ENCODE measurements at places on chromosomes 7 and 10.
A peak's percentile ranks its signal among the peaks of the same experiment; 100 is the strongest.

DNA sequence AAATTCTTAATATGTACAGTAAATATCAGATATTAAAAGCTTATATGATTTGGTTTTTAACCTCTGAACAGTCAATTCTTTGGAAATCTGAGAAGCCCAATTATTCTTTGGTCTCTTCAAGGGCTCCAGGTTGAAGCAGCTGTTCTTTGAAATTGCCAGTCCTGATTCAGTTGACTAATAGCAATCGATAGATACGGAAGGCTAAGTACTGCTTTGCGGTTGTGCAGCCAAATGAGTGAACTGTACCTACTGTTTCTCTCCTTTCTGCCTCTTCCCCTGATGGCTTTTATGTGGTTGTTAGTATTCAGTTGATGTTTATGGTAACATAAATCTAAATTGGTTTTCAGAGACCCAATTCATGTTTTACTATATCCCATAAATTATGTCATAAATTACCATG is 103.1 kb upstream of the RPA3 start:
- DNase-seq, result no peak

DNA sequence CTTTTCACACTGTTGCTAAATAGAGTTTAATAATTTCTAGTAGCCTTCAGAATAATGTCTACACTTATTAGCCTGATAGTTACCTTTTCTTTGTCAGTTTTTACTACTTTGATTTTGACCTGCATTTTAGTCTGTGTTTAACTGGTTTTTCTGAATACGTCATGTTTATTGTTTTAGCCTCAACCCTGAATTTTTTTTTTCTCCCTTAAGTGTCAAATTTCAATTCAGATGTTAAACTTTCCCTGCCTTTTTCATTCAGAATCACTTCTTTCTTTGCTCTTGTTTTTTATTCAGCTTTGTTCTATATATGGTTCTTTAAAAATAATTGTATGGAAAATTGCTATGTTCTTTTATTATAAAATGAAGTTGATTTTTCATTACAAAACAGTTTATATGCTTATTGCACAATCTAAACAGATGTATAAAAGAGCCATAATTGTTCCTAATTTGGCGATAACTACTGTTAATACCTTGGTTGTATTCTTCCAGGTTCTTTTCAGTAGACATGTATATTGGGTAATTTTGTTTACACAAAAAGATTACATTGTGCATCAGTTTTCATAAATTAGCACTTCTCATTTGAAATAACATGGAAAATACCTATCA is 159.7 kb downstream of the ADK start:
- DNase-seq, result no peak

DNA sequence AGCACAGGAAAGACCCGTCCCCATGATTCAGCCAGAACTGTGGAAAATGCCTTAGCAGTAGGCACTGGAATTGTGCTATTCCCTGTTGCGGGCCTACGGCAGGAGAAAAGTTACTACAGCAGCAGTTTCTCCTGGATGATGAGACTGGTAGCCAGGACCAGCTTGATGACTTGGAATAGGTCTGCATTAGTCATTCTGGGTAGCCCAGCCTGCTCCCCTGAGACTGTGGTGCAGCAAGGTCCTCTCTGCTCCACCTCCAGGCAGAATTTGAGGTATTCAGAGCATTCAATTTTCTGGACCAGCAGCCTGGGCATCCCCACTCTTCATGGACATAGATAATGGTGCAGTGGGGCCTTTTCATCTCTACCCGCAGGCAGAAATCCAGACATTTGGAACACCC is 490.0 kb downstream of the SH2D4B start:
- no peak for DNase-seq

DNA sequence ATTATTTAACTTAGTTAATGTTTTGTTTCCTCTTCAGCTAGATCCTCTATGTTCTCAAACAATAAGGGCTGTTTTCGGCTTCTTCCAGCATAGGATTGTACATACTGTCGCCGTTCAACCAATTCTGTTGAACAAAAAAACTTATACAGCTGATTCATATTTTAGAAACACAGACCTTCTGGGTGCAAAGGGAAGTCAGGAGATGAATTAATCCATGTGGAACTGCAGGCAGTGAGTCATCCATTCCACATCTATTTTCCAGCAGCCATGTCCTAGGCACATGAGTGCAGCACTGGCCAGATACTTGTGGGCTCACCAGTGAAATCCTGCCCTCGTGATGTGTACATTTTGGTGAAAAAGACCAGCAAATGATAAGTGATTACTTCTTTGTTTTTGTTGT is 163.2 kb downstream of the JAZF1 start:
- peak; percentile 66 for DNase-seq

GRCh38 chr7:69067397-69067796 is 530.9 kb upstream of the AUTS2 start:
- peak; percentile 6 for DNase-seq

- DNase-seq, result peak; percentile 24
Measured at GRCh38 chr7:47069385-47070076, 512.4 kb downstream of the TNS3 start.

- no peak for DNase-seq
Measured at GRCh38 chr10:1329622-1330021, 273.4 kb downstream of the WDR37 start.

- DNase-seq, result peak; percentile 46
Measured at GRCh38 chr7:94426980-94427875, 32.5 kb downstream of the COL1A2 start.

- DNase-seq, result peak; percentile 86
Measured at GRCh38 chr10:104297697-104298660, 29.0 kb downstream of the GSTO2 start.

- peak; percentile 84 for DNase-seq
Measured at GRCh38 chr10:117007080-117007479, 2.1 kb upstream of the SHTN1 start.

DNA sequence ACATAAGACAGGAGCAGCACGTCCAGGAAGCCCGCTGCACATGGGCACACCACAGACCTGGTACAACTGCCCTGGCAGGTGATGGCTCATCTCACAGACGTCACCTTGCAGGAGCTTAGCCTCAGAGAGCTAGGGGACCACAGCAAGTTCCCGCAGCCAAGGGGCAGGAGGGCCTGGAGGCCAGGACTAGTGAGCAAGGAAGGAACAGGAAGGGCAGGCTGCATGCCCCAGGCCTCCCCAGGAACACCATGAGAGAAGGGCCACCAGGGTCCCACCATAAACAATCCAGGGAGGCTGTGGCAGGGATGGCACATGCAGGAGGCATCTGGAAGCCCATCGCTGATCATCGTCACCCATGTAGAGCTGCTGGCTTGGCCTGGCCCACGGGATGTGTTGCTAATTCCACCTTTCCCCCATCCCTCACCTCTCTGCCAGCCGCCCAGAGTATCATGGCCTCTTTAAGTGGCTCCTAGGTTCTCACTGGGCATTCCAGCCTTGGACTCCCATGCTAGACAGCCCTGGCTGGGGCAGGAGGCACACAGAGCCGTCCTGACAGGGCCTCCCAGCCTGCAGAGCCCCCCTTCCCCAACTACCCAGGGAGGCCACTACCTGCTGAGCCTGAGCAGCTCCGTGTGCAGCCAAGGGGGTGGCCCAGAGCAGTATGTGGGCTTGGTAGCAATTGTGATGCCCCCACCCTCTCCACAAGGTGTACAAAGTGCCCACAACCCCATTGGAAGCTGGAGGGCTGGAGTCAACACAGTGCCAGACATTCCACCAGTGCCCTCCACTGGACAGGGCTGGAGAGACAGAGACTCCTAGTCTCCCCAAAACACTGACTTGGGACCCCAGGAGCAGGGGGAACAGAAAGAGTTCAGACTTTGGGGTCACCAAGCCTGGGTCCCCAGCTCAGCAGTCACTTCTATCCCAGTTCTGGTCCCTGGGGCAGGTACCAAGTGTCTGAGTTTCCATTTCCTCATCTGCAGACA is 35.5 kb downstream of the GRID1 start:
- DNase-seq, result no peak

DNA sequence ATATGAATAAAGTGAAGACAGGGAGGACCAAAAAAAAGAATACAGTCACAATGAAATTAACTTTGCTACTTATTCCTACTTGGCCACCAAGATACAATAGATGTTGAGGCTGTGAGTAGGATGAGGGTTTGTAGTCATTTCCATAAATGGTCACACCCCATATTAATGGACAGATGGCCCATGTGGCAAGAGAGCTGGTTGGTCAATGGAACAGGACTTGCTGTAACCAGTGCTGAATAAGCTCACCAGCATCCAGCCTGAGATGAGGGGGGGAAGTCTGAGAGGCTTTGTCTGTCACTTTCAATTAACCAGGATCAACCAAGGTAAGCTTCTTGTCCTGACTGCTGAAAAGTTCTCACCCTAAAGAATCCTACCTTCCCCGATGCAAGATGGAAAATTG is 130.4 kb upstream of the KCNMA1 start:
- DNase-seq, result peak; percentile 33

DNA sequence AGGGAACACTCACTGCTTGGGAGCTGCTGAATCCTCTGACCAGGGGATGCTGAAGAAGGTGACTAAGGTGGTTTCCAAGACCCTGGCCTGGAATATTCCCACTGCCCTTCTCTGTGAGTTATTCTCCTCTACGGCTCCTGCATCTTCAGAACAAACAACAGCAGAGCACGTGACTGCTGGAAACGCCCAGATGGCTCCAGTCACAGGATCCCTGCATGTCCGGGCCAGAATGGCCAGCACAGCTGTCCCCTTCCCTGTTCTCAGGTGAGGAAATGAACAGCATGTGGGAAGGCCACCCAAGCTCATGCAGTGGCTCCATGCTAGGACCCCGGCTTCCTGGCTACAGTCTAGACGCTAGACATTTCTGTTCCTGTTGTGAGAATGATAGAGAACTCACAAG is 43.1 kb downstream of the GHRHR start:
- no peak for DNase-seq

GRCh38 chr7:105600720-105601550 is 19.6 kb upstream of the EFCAB10 start:
- peak; percentile 51 for DNase-seq

- no peak for DNase-seq
Measured at GRCh38 chr10:114070710-114071109, 27.0 kb downstream of the ADRB1 start.

DNA sequence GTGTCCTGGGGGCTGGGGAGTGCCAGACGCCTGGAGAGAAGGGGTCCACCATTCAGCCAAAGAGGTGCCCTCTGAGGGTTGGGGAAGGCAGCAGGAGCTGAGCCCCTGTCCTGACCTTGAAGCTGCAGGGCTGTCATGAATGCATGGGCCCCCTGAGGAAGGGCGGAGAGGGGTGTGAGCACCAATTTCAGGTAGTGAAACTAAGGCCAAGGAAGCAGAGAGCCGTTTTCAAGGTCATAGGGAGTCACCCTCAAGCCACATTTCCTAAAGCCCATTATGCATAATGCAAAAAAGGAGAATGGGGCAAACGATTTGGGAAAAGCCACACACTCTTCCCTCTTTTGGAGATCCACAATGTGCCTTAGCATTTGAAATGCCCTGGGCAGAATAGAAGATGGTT is 37.2 kb downstream of the FIGNL1 start:
- DNase-seq, result no peak

DNA sequence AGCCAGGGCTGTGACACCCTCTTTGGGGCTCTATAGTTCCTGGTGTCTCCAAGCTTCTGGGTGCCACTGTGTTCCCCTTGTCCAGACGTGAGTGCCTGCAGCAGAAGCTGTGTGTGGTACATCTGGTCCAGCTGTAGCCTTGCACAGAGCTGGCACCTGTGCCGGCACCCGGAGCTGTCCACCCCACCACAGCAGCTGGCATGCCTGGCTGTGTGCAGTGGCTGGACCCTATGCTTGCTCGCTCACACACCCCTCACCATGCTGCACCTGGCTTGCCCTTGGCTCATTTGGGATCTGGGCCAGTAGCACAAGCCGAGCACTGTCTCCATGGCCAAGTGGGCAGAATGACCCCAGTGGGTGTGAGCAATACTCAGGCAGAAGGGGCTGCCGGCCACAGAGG is 10.6 kb downstream of the DNAJB9 start:
- DNase-seq, result no peak

DNA sequence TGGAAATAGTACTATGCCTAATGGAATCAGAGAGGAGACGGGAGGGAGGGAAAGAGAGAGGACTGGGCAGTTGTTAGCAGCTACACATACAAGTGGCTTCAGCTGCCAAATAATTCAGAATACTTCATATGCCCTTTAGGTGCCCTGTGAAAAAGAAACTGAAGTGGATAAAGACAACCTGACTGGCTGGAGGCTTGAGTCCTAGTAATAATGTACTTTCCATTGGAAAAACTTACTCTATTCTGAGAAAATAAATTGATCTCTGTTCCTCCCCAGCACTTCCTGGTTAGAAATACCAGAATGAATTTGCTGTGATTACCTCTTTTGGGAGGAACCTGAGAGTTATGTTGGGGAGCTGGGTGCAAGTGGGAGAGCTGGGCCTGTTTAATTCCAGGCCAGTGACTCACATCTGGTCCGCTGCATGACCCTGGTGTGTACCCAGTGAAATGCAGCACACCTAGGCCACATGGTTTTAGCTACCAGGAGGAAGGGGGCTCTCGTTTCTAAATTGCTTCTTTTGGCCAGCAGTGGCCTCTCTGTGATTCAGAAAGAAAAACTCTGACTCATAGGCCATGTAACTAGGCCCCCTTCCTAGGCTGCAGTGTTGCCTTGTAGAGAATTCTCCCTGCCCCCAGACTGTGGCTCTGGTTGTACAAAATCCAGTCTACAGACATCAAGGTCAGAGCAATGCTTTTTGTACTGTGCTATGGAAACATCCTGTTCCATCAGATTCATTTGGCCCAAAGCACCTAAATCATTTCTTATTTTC is 6.5 kb downstream of the AGFG2 start:
- DNase-seq, result peak; percentile 88

- no peak for DNase-seq
Measured at GRCh38 chr7:105462765-105463420, 59.2 kb downstream of the PUS7 start.

GRCh38 chr7:116859323-116859722 is 3.1 kb upstream of the CAPZA2 start:
- peak; percentile 74 for DNase-seq

DNA sequence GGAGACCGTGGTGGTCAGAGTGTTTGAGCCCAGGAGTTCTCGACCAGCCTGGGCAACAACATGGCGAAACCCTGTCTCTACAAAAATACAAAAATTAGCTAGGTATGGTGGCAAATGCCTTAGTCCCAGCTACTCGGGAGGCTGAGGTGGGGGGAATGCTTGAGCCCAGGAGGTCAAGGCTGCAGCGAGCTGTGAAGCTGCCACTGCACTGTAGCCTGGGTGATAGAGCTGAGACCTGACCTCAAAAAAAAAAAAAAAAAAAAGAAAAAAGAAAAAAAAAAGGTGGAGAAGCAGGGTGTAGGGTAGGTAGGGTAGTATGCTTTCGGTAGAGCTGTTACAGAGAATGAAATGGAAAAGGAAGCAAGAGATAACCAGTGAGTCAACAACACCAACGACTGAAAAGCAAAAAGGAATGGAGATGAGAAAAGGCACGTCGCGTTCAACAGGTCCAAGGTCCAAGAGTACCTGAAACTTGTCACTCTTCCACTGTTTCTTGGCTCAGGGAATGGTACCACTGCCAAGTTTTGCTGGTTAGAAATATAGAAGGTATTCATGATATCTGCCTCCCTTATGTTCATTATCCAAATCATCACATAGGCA is 4.3 kb upstream of the RSBN1L start:
- DNase-seq, result no peak

- DNase-seq, result no peak
Measured at GRCh38 chr10:132394936-132395703, 1.9 kb upstream of the PWWP2B start.

All from EH (cell line).